ENCODE measurements at places on chromosomes 12 and 14.

- no peak for DNase-seq
Measured at GRCh38 chr14:81447021-81447764, 47.1 kb upstream of the STON2 start.

DNA sequence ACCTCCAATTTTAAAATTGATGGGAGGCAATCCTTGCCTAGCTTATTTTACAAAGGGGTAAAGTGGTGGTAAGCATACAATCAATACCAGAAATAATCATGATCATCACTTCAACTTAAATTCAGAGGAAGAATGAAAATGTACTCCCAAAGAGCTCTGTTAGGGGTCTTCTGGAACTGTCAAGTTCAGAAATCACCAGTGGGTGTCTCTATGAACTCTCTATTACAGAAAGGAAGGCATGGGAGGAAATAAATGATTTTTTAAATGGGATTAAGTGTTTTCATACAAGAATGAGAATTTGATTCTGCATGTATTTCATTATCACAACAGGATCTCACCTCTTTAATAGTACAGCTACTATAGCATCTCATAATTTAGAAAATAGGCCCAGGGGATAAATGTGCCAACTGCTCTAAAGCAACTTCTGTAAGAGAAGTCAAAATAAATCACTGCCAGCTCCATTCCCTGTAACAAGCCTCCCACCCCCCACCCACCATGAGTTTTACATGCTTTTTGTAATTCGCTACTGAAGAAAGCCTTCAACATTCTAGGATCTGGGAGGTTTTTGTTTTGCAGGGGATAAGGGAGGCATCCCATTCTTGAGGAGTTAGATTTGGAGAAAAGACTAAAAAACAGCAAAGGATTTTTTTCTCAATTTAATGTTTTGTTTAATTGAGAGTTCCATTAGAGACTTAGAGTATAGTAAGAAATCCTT, 9.7 kb downstream of the DCP1B start:
- no peak for DNase-seq

- DNase-seq: no peak
Measured at GRCh38 chr12:89390802-89391673, 38.7 kb upstream of the DUSP6 start.

DNA sequence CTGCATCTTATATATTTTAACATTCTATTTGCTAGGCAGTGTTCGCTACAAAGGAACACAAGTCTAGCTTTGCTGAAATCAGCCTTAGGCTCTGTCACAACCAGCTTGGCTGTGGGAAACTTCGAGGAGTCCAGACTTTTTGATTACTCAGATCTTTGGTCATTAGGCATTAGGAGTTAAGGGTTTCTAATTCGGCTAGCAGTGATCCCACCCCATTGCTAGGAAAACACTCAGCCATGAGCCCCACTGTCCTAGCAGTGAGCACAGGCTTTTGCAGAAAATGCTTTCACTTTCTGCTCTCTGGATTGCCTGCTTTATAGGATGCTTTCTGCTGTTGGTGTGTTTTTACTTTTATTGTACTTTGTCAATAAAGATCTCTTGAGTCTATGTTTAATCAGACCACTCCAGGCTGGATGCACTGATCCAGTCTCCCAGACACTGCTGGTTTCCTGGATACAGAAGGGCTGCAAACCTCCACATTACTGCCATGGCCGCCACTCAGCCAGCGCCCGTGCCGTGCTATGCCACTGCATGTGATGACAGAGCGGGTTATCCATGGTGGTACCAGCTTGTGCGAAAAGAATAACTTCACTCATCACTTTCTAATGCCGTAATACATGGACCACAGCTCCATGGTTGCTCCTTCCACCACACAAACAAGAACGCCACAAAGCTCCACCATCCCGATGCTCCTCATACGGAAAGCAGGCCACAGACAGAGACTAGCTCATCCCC, 41.0 kb upstream of the PYGL start:
- no peak for DNase-seq

- no peak for DNase-seq
Measured at GRCh38 chr14:100729982-100730381, 3.3 kb downstream of the DLK1 start.

- DNase-seq: no peak
Measured at GRCh38 chr12:57868851-57869268, 22.3 kb upstream of the CTDSP2 start.

GRCh38 chr14:51334566-51334965, 94.5 kb downstream of the TMX1 start:
- DNase-seq: no peak

- no peak for DNase-seq
Measured at GRCh38 chr12:52248541-52249461, 15.8 kb downstream of the KRT7 start.

- no peak for DNase-seq
Measured at GRCh38 chr12:65192963-65193516, 23.7 kb downstream of the LEMD3 start.

GRCh38 chr12:69881771-69882170, 56.7 kb downstream of the MYRFL start:
- DNase-seq: no peak

GRCh38 chr14:73760598-73761586, 46.7 kb upstream of the PNMA1 start:
- DNase-seq: no peak
